ENCODE measurements at places on chromosomes 5 and 9. TPM values are rescaled to one million over a fixed set of nuclear protein-coding genes. Genes with fewer than 3 reads are reported as not detected.

Gene CD180
- polyA plus RNA-seq: 0.18 TPM

Gene OR1J2
- not detected for polyA plus RNA-seq

Gene DYNC2I2
- 65.7 TPM for polyA plus RNA-seq

Gene SPTAN1
- 104 TPM for polyA plus RNA-seq

Gene SV2C
- polyA plus RNA-seq: not detected

Gene AK8
- not detected for polyA plus RNA-seq

Gene PSAT1
- 3.1 TPM for polyA plus RNA-seq

Gene CDX1
- polyA plus RNA-seq: 0.17 TPM

Gene CKMT2
- polyA plus RNA-seq: 2,805 TPM

Gene NUTM2G
- not detected for polyA plus RNA-seq

Gene DBH
- polyA plus RNA-seq: not detected

Gene CCL27
- polyA plus RNA-seq: 0.57 TPM

Gene SPAG8
- 4.2 TPM for polyA plus RNA-seq

Gene ZNF79
- polyA plus RNA-seq: 3.1 TPM

Gene SLC1A1
- polyA plus RNA-seq: 1.5 TPM

Gene PCDHA10
- 0.01 TPM for polyA plus RNA-seq

Gene GAS1
- polyA plus RNA-seq: 5.9 TPM

Gene GMCL2
- not detected for polyA plus RNA-seq

Gene BSPRY
- polyA plus RNA-seq: 3.8 TPM

Gene MYMK
- not detected for polyA plus RNA-seq

Gene ANKRD31
- 0.04 TPM for polyA plus RNA-seq

Gene PCBD2
- polyA plus RNA-seq: 9.1 TPM

Gene PCDHA1
- polyA plus RNA-seq: not detected

Gene LCN1
- polyA plus RNA-seq: 0.50 TPM

Gene SVEP1
- 0.50 TPM for polyA plus RNA-seq

Gene ADAMTS6
- 0.72 TPM for polyA plus RNA-seq

Gene DMRT3
- not detected for polyA plus RNA-seq

Data from heart left ventricle (tissue), 16 donors.